ENCODE measurements at places on chromosomes 6 and 20. TPM values are rescaled to one million over a fixed set of nuclear protein-coding genes. Genes with fewer than 3 reads are reported as not detected.

The KCNK16 gene
- total RNA-seq = not detected

GRCh38 chr6:45169815-45170214, 158.3 kb upstream of the RUNX2 start:
- H3K27me3 ChIP-seq = no peaks in the 10 kb centered on the region
- no peak overlapping the region for H3K27ac ChIP-seq
- H3K36me3 ChIP-seq = no peaks in the 10 kb centered on the region
- no peak overlapping the region for H3K4me3 ChIP-seq
- H3K4me1 ChIP-seq = no peaks in the 10 kb centered on the region

The GSTA4 gene
- total RNA-seq = not detected

- no peaks in the 10 kb centered on the region for H3K4me1 ChIP-seq
- H3K36me3 ChIP-seq = no peaks in the 10 kb centered on the region
- no peak overlapping the region for H3K27ac ChIP-seq
- peak; percentile 17 for DNase-seq
- H3K27me3 ChIP-seq = no peaks in the 10 kb centered on the region
Measured at GRCh38 chr20:44092551-44093248, 94.3 kb downstream of the JPH2 start.

DNA sequence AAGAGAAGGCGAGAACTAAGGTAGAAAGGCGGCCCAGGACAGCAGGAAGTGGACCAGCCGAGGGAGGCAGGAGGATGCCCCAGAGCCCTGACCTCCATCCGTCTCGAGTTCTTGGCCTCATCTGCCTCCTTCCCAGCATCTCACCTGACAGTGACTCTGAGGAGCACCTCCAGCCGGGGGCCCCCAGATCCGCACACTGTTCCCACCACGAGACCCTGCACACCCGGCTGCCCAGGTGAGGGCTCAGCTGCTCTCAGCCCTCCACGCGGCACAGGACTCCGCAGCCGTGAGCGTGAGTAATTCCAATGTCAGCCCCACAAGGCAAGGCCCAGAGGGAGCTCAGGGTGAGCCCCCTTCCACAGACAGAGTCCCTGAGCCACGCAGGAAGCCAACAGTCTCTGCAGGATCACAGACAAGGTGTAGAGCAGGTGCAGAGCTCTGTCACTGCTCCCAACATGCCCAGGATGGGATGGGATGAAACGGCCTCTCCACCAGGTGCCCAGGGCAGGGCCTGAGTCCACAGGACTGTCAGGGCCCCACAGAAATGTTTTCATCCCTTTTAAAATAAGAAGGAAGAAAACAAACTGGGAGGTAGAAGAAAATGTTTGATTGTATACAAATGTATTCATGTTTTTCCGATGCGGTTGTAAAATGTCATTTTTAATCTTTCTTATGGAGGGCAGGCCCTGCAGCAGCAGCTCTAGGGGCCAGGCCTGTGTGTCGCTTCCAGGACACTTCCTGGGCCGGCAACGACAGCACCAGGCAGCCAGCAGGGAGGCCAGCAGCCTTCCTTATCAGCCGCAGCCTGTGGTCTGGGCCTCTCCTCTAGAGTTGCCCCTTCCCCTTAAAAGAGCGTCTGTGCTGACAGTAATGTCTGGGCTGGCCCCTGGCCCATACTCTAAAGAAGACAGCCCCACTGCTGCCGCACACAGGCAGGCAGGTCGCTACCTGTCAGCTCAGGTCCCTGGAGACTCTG, 66.9 kb downstream of the DLL1 start:
- H3K27me3 ChIP-seq = no peaks in the 10 kb centered on the region
- DNase-seq = no peak
- H3K4me3 ChIP-seq = no peak overlapping the region
- H3K4me1 ChIP-seq = peaks cover 10% of the 10 kb centered on the region
- no peak overlapping the region for H3K27ac ChIP-seq

- peak overlapping the region; percentile 47 for H3K4me3 ChIP-seq
- no peaks in the 10 kb centered on the region for H3K27me3 ChIP-seq
- peak; percentile 93 for DNase-seq
Measured at GRCh38 chr6:42021847-42022754, 28.2 kb upstream of the TAF8 start.

DNA sequence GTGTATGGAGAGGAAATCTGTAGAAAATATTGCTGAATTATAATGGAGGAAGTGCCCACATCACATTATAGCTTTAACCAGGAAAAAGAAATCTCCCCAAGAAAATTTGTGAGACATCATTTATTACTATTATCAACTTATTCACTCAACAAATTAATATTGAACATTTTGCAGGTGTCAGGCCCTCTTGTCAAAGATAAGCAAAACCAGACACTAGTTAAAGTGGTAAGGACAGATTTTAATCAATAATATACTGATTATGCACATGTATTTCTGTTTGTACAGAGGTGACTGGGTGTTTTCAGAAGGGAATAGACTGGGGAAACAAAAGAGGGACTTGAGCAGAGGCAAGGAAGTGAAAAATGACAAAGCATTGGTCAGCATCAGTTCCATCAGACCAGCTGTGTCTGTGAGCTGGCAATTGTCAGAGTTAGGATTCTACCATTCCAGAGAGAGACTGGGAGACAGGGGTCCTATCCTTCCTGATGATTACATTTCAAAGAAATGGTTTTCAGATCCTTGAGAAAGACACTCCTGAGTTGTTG, 519.2 kb downstream of the UTRN start:
- no peaks in the 10 kb centered on the region for H3K4me1 ChIP-seq
- H3K36me3 ChIP-seq = peaks cover 4% of the 10 kb centered on the region
- H3K4me3 ChIP-seq = no peak overlapping the region
- no peak overlapping the region for H3K27ac ChIP-seq

GRCh38 chr6:31485055-31485454, 12.9 kb upstream of the MICB start:
- no peak overlapping the region for H3K4me3 ChIP-seq
- no peaks in the 10 kb centered on the region for H3K4me1 ChIP-seq
- H3K27ac ChIP-seq = no peak overlapping the region
- no peak for DNase-seq
- no peaks in the 10 kb centered on the region for H3K27me3 ChIP-seq

- H3K36me3 ChIP-seq = no peaks in the 10 kb centered on the region
- DNase-seq = no peak
- no peaks in the 10 kb centered on the region for H3K27me3 ChIP-seq
Measured at GRCh38 chr6:157954150-157955117, 27.2 kb upstream of the SYNJ2 start.

DNA sequence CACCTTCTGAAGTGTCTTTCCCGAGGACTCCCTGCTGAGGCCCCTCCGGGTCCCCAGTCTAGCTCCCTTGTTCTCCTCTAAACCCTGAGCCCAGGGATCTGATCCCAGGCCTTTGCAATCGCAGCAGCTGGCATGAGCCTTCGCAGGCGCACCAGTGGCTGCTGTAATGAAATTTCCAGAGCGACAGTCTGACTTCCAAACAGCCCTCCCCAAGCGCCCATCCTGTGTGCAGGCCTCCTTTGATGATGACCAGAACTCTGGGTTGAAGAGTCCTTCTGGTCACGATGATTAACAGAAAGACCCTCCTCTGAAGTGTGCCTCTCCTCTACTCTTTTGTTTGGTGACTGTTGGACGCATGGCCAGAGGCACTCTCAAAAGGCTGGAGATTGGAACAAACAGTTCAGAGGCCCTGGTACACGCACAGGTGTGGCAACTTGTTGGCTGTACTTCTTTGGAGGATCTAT, 89.1 kb upstream of the MPC1 start:
- no peaks in the 10 kb centered on the region for H3K27me3 ChIP-seq
- H3K36me3 ChIP-seq = no peaks in the 10 kb centered on the region
- no peak for DNase-seq
- H3K4me1 ChIP-seq = peaks cover 6% of the 10 kb centered on the region
- no peak overlapping the region for H3K4me3 ChIP-seq

DNA sequence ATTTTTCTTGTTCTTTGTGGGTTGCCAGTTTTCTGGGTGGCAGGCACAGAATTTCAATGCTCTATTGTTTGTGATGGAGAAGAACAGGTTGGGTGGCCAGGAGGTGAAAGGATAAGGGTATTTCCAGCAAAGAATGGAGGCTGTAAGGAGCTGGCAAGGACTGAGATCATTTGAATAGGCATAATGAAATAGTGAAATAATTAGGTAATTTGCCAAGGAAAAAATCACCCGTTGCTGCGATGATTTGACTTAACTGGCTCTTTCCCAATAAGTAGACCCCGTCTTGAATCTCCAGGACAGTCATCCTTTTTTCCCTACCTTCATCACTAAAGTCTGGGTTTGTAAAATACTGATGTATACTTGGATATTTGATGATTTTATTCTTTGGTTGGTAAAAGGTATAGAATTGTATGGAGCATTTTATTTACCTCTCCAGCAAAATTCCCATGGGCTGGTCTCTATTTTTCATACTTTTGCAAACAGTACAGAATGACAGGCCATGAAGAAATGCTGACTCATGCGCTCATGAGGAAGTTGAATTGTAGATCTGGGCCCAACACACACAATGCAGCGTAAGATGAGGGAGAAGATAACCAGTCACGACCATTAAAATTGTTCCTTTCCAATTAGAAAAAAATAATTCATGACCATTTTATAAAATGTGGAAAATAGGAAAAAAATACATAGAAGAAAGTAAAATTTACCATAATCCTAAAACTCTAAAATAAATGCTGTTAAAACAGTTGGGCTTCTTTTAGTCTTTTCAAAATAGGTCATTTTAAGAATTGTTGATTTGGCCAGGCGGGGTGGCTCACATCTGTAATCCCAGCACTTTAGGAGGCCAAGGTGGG, 2.4 kb upstream of the GCNT2 start:
- no peak overlapping the region for H3K27ac ChIP-seq
- no peaks in the 10 kb centered on the region for H3K36me3 ChIP-seq
- H3K27me3 ChIP-seq = no peaks in the 10 kb centered on the region
- H3K4me1 ChIP-seq = no peaks in the 10 kb centered on the region
- no peak for DNase-seq

DNA sequence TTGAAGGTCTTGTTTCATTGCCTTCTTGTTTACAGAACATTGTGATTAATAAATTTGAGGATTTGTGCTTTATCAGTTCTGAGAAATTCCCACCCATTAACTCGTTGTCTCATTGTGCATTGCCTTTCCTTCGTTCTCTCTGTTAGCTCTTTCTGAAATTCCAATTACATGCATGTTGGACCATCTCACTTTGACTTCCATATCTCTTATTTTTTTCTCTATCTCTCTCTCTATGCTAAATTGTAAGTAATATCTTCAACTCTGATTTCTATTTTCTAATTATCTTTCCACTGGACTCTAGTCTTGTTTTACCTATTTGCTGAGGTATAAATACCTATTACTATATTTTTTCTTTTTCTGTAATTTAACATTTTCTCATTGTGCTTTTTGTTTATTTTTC, 92.3 kb downstream of the SHLD1 start:
- peaks cover 54% of the 10 kb centered on the region for H3K4me1 ChIP-seq
- H3K36me3 ChIP-seq = no peaks in the 10 kb centered on the region
- H3K4me3 ChIP-seq = no peak overlapping the region
- peak overlapping the region; percentile 62 for H3K27ac ChIP-seq
- no peak for DNase-seq
- H3K27me3 ChIP-seq = no peaks in the 10 kb centered on the region

DNA sequence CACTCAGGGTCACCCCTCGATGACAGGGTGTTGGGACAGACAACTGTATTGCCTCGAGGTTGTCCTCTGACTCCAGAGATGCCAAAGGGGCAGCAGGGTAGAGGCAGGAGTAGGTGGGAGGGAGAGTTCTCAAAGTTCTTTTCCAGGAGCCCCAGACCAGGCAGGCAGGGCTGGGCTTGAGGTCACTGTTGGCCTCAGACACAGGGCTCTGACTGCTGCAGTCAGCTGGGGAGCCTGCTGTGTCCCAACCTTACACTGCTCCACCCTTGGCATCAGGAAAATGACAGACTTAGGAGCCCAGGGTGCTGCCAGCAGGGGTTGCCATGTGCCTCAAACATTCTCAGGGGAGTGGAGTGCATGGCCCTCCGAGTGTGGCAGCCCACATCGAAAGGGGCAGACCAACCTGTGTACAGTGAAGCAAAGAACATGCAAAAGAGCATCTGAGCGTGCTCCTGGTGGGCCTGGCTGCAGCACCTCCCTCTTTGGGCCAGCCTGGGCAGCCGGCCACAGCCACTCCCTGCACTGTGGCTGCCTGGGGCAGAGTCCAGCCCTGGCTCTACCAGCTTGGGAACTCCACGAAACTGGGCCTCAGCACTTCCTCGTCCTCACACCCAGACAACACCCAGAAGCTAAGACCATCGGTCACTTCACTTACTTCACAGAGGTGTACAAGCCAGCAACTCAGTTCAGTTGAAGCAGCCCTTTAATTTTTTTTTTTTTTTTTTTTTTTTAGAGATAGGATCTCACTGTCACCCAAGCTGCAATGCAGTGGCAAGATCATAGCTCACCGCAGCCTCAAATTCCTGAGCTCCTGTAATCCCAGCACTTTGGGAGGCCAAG, 24.0 kb downstream of the C6orf132 start:
- DNase-seq = no peak
- H3K36me3 ChIP-seq = no peaks in the 10 kb centered on the region
- no peak overlapping the region for H3K27ac ChIP-seq
- no peak overlapping the region for H3K4me3 ChIP-seq
- no peaks in the 10 kb centered on the region for H3K4me1 ChIP-seq
- H3K27me3 ChIP-seq = no peaks in the 10 kb centered on the region

DNA sequence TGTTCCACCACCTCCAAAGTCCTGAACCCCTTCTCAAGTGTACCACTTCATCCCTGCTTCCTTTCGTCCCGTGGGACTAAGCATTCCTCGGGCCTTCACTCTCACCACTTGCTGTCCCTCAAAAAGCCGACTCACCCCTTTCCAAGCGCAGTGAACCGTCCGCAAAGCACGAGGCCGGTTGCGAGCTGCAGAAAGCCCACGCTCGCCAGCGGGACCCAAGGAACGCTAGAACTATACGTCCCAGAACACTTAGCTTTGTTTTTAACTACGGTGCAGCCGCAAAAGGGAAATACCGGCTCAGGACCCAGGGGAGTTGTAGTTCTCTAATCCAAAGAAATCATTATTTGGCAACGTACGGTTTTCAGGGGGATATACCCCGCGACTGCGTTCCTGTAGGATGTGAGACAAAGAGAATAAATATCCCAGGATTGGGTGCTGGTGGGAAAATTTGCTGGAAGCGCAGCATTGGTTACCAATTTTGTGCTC, 416 bp upstream of the POLR1H start:
- peaks cover 24% of the 10 kb centered on the region for H3K36me3 ChIP-seq
- peaks cover 34% of the 10 kb centered on the region for H3K4me1 ChIP-seq
- DNase-seq = peak; percentile 76
- H3K27me3 ChIP-seq = no peaks in the 10 kb centered on the region
- H3K27ac ChIP-seq = peak overlapping the region; percentile 92

The GFOD1 gene
- 0.97 TPM for total RNA-seq

The OR2B6 gene
- not detected for total RNA-seq

The MUCL3 gene
- total RNA-seq = not detected

All from CD4-positive, alpha-beta memory T cell (primary cell).